K562 (cell line): ENCODE measurements at places on chromosomes 1 and 21. TPM values are rescaled to one million over a fixed set of nuclear protein-coding genes. Genes with fewer than 3 reads are reported as not detected.
A peak's percentile ranks its signal among the peaks of the same experiment; 100 is the strongest.

The WNT4 gene
- total RNA-seq: 0.04 TPM in 1 of 2 replicates, not detected in the other

The MRPL39 gene
- total RNA-seq: 65.4 and 71.7 TPM in 2 replicates

GRCh38 chr1:154407198-154408091 is 2.3 kb downstream of the IL6R start:
- no peak for DNase-seq

DNA sequence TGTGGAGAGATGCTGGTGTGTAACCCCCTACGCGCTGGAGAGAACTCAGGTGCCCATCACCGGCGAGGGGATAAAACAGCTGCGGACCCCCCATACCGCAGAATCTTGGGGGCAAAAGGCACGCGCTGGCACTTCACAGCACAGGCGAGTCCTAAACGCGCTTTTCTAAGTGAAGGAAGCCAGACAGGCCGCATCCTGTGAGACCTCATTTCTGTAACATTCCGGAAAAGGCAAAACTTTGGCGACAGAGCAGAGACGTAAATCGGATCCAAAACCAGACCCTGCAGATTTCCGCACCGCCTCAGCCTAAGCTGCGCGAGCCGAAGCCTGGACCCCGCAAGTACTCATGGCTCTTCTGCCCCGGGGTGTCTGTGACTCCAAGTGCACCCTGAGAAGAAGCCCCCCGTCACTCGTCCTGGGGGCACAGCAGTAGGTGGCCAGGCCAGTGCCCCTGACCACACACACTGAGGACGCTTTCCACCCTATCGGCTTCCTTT is 60.9 kb downstream of the SLX9 start:
- no peak for DNase-seq

- no peak for DNase-seq
Observed at GRCh38 chr21:42038393-42038792, 28.2 kb upstream of the ZBTB21 start.

The ANKRD34A gene
- total RNA-seq: 0.89 and 1.6 TPM in 2 replicates

The HPCAL4 gene
- 0.04 TPM in 2 replicates for total RNA-seq

DNA sequence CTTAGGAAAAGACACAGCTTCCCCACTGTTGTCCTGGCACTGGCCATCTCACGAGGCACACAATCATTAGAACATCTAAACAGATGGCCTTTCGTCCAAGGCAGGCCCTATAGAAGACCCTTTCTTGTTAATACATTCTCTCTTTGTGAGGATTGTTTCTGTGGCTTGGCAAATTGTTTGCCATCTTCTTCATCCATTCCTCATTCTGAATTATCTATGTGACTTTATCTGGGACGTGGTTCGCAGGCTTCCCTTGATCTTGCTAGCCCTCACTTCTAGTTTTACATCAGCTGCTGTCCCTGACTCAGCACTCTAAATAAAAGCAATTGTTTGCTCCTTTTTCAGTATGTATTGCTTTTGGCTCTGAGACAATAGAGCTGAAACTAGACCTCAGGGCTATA is 101.1 kb upstream of the ZC3H11B start:
- no peak for DNase-seq

DNA sequence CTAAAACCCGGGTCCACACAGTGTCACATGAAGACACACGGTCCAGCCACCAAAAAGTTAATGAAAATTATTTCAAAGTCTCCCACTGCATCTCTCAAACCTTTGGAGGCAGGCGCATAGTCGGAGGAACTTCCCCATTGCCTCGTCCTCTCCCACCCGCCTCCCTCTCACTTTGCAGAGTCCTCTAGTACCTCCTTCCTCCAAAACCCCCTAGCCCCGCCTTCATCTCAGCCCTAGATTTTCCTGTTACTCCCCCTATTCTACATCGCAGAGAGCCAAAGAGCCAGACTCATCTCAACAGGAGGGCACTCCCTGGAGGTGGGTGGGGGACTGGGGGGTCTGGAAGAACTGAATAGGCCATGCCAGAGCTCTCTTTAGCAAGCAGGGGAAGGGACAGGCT is 79.3 kb downstream of the DISP3 start:
- DNase-seq: no peak

The RAB7B gene
- not detected in 2 replicates for total RNA-seq

GRCh38 chr1:31704271-31705079 is 658 bp upstream of the COL16A1 start:
- DNase-seq: no peak

DNA sequence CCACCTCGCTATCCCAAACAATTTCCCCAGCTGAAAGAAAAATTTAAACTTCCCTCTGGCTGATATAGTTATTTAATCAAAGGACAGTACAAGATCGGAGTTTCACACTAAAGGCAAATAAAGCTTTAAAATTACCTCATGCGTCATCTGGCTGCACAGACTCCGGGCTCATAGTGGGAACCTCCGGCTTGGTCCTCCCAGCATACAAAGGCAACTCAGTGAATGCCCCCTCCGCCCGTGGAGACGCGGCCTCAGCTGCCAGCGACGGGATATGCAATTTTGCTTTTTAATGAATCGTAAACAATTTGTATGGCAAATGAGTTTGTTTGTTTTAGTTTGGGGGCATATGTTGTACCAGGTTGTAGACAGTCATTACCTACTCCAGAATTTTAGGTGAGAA is 214.6 kb upstream of the NFIA start:
- no peak for DNase-seq

DNA sequence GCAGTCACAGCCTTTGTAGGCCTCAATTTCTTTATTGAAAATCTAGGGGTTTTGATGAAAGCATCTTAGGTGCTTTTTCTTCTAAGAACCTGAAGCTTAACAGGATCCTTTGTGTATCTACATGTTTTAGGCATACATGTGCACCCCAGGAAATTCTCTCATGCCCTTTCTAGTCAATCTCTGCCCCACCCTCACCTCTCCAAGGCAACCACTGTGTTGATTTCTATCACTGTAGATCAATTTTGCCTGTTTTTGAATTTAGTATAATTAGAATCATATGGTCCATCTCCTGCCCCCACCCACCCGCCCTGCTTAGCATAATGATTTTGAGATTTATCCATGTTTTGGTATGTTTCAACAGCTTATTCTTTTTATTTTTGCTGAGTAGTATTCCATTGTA is 19.4 kb downstream of the VANGL1 start:
- no peak for DNase-seq

- no peak for DNase-seq
Observed at GRCh38 chr1:97529600-97529999, 391.2 kb downstream of the DPYD start.

DNA sequence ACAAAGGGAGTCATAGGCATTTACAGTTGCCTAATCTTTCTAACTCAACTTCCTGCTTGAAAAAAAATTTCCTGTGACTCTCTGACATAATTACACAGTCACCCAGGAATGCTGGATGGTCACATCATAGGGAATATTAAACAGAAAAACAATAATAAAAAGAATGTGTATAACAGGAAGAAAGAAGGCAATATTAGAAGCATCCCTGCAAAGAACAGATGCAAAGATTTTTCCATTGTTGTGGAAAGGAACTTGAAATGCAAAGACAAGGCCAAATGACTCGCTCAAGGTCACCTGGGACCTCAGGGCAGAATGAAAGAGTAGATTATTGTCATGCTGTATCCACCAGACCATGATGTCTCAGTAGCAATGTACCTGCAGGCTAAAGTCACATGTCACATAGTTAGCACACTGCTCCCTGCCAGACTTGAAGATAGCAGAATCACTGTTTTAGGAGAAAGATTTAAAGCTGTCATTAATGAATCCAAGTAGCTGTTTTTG is 184.3 kb downstream of the CYYR1 start:
- DNase-seq: no peak

The RXRG gene
- total RNA-seq: not detected in 2 replicates

The NID1 gene
- 0.22 and 0.27 TPM in 2 replicates for total RNA-seq

- no peak for DNase-seq
Observed at GRCh38 chr1:54558434-54559030, 10.5 kb downstream of the ACOT11 start.

DNA sequence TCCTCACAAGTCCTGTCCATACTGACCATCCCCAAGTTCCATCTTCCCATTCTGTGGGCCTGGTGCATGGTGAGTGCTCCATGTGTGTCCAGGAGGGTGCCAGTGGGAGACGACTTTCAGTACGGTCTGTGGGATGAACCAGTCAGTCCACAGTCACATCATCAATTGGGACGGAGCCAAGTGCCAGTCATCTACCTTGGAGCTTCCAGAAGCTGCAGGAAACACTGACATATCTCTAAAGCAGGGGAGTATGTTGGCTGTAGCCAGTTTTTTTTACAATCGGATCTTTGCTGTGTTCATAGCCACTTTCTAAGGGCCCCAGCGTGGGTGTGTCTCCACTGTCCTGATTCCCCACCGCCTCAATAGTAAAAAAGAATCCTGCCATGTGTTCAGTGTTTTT is 13.6 kb upstream of the TRIM17 start:
- no peak for DNase-seq

The IL22RA1 gene
- 0.11 TPM in 1 of 2 replicates, not detected in the other for total RNA-seq

The LRRC38 gene
- not detected in 2 replicates for total RNA-seq

- peak; percentile 84 for DNase-seq
Observed at GRCh38 chr1:228101994-228102790, 933 bp downstream of the C1orf35 start.

DNA sequence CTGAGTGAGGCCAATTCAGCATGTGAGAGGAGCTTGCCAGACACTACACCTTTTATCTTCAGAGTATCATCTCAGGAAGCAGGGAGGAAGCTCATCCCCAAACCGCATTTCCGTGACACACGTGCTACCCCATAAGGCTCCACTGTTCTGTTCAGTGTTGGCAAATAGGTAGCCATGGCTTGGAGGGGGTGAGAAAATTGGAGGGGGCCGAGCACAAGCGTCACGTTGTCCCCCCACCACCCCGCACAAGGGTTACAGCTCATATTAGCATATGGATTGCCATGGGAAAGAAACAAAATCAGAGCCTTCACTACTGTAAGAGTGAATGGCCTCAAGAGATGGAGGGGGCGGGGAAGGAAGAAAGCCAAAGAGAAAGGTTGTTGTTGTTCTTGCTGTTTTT is 46.7 kb downstream of the OLIG1 start:
- DNase-seq: no peak

GRCh38 chr21:26554365-26554764 is 18.7 kb downstream of the CYYR1 start:
- DNase-seq: no peak

The IQCC gene
- 6.6 and 8.1 TPM in 2 replicates for total RNA-seq

DNA sequence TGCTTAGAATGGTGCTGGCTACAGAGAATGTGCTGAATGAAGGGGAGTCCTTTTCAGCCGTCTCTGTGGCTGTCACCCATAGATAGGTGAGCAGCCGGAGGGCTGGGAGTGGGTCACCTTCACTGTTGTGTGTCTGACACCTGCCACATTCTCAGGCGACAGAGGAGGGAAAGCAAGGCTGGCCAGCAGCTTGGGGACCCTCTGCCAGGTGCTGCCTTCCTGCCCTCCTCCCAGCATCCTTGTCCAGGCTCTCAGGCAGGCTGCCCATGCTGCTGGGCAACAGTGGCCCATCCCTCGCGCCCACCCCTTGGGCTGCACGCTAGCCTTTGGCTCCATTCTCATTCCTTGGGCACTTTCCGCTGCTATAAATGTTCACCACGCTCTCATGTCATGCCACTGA is 22.1 kb downstream of the CYB5RL start:
- DNase-seq: no peak

The RCAN1 gene
- total RNA-seq: 14.0 and 15.5 TPM in 2 replicates

DNA sequence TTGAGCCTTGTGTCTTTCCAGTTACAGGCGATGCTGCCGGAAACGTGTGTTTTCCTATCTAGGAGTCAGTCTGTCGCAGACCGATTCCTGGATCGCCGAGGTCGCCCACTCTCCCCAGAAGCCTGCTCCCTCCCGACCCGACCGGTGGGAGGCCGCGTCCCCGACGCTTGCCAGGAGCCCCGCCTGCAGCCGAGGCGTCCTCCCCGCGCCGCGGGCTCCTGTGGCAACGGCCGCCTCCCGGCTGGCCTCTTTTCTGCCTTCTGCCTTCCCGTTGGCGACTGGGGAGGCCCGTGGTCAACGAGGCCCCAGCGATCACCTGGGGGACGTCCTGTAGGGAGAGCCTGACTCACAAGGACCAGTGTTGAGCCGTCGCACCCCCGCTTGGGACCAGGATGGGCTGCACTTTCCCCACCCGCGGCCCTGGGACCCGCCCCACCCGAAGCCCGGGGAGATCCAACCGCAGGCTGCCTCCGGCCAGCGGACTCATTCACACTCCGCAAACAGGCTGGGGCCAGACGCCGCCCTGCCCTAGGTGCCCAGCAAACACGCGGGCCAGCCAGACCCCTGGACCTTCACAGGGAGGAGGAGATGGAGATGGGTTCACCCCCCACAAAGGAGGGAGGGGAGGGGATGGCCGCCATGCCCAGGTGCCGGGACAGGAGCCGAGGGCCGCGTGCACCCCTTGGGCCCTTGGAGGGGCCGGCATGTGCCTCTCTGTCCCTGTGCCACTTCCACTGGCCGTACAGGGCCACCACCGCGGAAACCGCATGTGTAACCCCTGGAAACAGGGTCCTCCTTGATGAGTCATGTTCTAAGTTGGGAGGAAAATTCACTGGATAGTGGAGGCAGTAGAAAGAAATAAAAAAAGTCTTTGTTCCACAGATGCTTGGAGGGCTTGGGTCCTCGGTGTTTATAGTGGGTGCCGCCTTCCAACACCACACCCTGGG is 7.2 kb upstream of the COL6A1 start:
- DNase-seq: peak; percentile 55

DNA sequence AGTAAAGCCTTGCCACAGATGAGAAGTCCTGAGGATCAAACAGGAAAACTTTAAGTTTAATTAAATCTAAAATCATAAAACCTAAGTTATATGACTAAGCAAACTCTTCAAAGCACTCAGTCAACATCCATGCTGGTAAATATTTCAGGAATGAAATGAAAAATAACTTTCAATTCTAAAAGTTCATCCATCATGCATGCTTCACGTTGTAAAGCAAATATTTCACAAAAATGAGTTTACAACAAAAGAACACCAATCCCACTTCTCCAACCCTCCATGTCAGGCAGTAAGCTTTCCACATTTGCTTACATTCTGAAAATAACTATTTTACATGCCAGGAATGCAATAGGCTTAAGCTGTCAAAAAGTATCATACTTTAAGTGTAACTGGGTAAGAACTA is 16.8 kb downstream of the APP start:
- DNase-seq: no peak

GRCh38 chr1:245168906-245169305 is 14.1 kb downstream of the KIF26B start:
- DNase-seq: no peak

GRCh38 chr1:117590273-117590925 is 15.4 kb upstream of the TENT5C start:
- no peak for DNase-seq
